NCI-H2227 treated with DMSO at 0.1 percent for 48 hours (cell line): ENCODE measurements at places on chromosomes 6 and 20.

GRCh38 chr20:58568483-58569240 is 53.5 kb upstream of the APCDD1L start:
- DNase-seq: no peak

DNA sequence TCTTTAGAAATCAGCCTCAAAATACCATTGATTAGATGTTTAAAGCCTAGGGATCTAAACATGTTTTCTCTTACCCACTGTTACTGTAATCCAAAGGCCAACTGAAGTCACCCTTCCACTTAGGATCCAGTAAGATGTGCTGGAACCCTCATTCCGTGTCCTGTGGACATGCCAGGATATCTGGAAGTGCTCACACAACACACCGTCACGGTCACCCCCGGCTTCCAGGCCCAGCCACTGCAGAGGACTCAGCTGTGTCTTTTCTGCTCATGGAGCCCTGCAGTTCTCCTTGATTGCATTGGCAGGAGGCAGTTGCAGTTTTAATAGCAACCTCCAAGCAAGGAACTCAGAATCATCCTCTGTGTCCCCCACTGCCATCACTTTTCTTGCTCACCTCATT is 93.3 kb downstream of the CAP2 start:
- no peak for DNase-seq

GRCh38 chr6:161836643-161837448 is 563.0 kb upstream of the AGPAT4 start:
- DNase-seq: no peak

DNA sequence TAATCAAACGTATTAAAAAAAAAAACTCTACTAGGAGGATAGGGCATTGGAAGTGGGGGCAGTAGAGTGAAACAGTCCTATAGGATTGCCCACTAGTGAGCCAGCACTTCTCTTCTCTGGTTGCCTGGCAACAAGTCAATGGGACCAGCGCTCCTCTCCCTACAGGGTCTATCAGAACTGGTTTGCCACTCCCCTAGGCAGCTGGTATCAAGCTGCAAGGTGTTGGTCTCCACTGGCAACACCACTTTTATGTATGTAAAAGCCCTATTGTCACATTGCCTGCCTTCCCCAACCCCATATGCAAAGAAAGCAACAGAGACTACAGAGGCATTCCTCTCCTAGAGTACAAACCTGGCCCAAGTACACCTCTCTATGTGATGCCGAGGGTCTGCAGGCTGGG is 166.9 kb upstream of the MCHR2 start:
- peak; percentile 1 for DNase-seq

GRCh38 chr20:31708736-31709534 is 13.7 kb downstream of the BCL2L1 start:
- no peak for DNase-seq

- DNase-seq: no peak
These were observed 16.6 kb upstream of the CEP85L start for GRCh38 chr6:118667988-118668387.

DNA sequence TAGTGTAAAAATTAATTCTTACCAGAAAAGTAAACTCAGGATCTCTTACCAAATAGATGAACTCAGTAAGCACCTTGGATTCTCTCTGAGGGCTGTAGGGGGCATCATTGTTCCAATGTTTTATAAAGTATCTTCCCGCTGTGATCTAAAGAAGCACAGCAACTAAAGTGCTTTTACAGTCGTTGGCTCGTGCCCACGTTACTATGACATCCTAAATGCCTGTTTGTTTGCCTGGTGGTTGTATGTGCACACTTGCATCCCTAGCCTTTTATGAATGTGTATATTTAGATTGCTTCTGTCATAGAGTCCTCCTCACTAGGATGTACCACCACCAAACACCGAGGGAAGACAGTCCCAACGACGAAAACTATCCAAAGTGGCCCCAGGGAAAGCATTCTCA is 34.5 kb downstream of the SLX4IP start:
- DNase-seq: peak; percentile 75

DNA sequence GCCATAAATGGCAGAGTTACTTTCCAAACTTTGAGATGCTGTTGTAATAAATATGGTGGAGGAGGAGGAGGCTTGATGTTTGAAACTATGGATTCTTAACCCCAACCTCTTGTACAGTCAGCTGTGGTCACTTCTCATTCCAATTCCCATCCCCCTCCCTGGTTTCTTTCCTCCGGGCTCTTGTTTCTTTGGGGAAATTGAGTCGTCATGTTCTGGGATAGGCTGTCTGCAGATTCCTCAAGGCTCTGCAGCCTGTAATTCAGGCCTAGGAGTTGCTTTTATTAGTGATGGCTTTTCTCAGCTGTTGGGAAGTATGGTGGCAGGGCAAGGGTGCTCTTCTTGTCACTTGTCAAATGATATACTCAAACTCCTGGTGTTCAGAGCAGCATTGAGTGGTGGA is 2.6 kb downstream of the PTK7 start:
- DNase-seq: no peak

GRCh38 chr6:39102071-39102820 is 12.7 kb downstream of the SAYSD1 start:
- no peak for DNase-seq

DNA sequence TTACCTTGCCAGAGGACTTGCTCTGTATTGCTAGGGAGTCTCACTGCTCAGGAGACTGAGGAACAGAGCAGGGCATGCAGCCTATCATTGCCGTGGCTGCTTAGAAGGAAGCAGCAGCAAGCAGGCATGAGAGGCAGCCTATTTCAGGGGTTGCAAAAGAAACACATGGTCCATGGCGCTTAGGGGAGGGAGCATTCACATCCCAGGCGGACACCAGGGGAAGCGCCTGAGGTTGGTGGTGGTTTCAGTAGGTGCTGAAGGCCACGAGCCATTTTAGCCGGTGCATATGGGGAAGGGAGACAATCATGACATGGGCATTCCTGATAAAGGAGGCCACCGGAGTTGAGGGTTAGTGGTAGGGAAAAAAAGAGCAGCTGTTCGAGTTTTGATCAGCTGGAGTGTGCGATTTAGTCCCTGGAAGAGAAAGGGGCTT is 20.9 kb downstream of the FARS2 start:
- DNase-seq: no peak

DNA sequence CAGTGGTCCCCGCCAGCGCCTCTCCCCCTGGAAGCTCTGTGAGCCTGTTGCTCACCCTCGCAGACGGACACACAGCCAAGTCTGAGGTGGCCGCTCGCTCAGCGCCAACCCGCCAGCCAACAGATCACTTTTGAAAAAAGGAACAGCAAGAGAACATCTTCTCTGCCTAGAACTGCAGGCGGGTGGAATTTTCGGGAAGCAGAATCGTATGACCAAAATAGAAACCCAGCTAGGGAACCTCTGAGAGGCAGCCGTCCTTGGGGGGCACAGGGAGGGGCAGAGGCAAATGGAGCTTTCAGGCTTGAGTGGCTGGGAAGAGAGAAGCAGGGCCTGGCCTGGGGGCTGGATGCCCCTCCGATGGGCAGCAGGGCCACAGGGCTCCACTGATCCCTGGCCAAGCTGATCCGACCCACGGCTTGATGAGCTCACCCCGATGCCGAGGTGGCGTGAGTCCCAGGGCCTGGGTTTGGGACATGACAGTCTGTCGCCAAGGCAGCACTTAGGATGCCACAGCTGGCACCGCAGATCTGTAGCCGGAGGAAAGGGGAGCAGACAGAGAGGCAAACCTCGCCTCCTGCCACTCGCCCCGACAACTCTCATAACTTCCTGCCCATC is 9.8 kb downstream of the NFATC2 start:
- DNase-seq: no peak

DNA sequence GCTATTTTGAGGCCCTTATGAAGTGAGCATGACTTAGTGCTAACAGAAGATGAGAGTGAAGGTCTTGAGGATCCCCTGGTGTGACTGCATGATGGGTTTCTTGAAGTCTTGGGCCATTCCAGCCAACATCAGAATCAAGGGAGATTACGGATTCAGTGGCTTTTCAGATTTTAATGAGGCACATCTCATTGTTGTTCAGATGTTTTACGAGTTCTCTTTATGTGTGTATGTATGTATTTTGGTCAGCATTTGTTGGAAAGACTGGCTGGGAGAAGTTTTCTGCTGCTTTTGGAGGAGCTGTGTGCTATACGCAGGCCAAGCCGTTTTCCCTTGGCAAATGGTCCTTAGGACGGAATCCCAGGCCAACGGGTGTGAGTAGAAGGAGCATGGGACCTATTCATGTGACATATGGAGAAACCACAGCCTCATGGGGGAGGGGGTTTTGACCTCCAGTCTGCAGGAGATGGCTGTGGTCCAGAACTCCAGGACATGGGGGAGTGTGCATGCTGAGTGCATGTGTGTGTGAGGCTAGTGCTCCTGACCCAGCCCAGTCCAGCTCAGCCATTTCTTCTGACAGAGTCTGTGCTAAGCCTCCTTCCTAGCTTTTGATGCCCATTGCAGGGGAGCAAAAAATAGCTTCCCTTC is 35.3 kb downstream of the CHMP4B start:
- DNase-seq: no peak

GRCh38 chr6:7975764-7976146 is 65.2 kb upstream of the TXNDC5 start:
- no peak for DNase-seq

GRCh38 chr6:161048641-161049040 is 57.1 kb downstream of the MAP3K4 start:
- DNase-seq: no peak

GRCh38 chr6:129006724-129007514 is 124.0 kb downstream of the LAMA2 start:
- DNase-seq: no peak

DNA sequence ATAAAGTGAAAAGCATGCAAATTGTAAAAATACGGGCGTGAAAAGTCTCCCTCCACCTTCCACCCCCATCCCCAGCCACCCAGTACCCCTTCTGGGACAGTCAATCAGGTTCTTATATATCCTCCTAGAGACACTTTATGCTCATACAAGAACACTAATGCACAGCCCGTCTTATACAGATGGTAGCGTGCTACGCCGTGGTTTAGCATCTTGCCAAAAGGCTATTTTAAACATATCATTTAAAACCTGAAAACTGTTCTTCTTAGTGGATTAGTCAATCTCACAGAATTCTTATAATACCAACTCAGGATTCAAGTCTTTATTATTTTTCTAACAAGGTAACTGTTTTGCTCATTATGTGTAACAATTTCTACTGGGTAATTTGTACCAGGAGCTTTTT is 57.2 kb upstream of the MRPS10 start:
- no peak for DNase-seq

DNA sequence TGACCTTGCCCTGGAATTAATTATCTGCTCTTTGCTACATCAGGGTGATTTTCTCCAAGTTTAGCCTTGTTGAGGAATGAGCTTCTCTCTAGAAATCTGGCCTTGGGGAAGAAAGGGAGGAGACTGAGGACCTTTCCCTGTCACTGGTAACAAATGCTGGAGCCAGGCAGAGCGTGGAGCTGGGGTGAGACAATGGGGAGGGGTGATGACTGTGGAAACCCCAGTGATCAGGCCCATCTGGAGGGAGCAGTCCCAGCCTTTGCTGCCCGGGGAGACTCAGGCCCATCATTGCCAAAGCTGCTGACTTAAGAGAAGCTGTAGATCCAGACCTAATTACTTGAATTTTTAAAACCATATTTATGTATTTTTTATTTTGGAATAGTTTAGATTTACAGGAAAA is 31.3 kb downstream of the BCAS4 start:
- no peak for DNase-seq

GRCh38 chr6:107132330-107132954 is 17.1 kb upstream of the BEND3 start:
- no peak for DNase-seq

DNA sequence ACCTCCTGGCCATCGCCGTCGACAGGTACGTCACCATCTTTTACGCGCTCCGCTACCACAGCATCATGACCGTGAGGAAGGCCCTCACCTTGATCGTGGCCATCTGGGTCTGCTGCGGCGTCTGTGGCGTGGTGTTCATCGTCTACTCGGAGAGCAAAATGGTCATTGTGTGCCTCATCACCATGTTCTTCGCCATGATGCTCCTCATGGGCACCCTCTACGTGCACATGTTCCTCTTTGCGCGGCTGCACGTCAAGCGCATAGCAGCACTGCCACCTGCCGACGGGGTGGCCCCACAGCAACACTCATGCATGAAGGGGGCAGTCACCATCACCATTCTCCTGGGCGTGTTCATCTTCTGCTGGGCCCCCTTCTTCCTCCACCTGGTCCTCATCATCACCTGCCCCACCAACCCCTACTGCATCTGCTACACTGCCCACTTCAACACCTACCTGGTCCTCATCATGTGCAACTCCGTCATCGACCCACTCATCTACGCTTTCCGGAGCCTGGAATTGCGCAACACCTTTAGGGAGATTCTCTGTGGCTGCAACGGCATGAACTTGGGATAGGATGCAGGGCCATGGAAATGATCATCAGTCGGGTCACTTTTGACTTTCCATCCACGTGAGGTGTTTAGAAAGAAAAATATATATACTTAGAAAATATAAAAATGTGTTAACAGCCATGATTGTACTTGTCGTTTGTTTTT is 868 bp downstream of the MC3R start:
- DNase-seq: no peak

GRCh38 chr6:125812394-125813292 is 21.9 kb downstream of the NCOA7 start:
- no peak for DNase-seq

DNA sequence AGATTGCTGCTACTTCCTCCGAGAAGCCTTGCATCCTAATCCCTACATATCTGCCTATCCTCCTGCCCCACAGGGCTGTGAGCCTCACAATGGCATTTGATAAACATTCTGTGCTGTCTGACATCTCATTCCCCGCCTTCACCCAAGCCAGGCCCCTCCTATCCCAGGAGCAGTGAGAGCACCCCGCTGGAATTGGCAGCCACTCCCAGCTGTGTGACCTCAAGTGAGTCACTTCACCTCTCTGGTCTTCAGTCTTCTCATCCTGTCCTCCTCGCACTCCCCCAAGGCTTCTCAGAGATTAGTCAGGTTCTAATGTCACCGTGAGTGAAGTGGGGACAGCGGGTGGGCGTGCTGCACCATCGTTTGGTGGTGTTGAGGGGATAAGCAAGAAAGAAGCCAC is 81.7 kb downstream of the CDH22 start:
- no peak for DNase-seq

- DNase-seq: no peak
These were observed 11.8 kb upstream of the IBTK start for GRCh38 chr6:82259389-82259788.

- no peak for DNase-seq
These were observed 80.6 kb downstream of the ADGB start for GRCh38 chr6:146679386-146679785.

GRCh38 chr6:163773646-163774045 is 359.1 kb downstream of the QKI start:
- no peak for DNase-seq

GRCh38 chr6:18165751-18166150 is 10.5 kb downstream of the KDM1B start:
- no peak for DNase-seq
